Glutamatergic neuron (in vitro differentiated cells): ENCODE measurements at places on chromosomes 7 and 10. TPM values are rescaled to one million over a fixed set of nuclear protein-coding genes. Genes with fewer than 3 reads are reported as not detected.
A peak's percentile ranks its signal among the peaks of the same experiment; 100 is the strongest.

GRCh38 chr10:100341953-100342626 lies 4.9 kb upstream of the SCD start:
- no peaks in the 10 kb centered on the region for H3K36me3 ChIP-seq
- H3K4me3 ChIP-seq: no peak overlapping the region
- peak; percentile 39 for DNase-seq
- H3K27me3 ChIP-seq: peaks cover 15% of the 10 kb centered on the region

The WASL gene
- 33.0 TPM for total RNA-seq

GRCh38 chr10:52479567-52479966 lies 165.5 kb downstream of the DKK1 start:
- no peaks in the 10 kb centered on the region for H3K27me3 ChIP-seq
- no peaks in the 10 kb centered on the region for H3K36me3 ChIP-seq
- no peak overlapping the region for H3K4me3 ChIP-seq
- DNase-seq: no peak
- no peak overlapping the region for H3K27ac ChIP-seq

DNA sequence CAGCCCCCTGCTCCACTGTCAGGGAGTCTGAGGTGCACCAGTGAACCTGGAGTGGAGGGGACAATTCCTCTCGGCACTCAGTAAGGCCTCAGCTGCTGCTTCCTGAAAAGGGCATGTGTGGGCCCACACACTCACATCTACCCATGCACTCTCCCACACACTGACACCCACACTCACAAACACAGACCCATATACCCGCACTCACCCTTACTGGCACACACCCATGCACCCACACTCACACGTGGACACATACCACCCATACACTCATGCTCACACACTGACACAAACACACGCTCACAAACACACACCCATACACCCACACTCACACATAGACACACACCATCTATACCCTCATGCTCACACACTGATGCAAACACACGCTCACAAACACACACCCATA lies 31.9 kb downstream of the ADAMTS14 start:
- no peak overlapping the region for H3K4me3 ChIP-seq
- peaks cover 2% of the 10 kb centered on the region for H3K27me3 ChIP-seq
- DNase-seq: no peak
- H3K27ac ChIP-seq: no peak overlapping the region
- peaks cover 10% of the 10 kb centered on the region for H3K4me1 ChIP-seq
